ENCODE measurements at places on chromosomes 5 and 9.

- DNase-seq: no peak
Measured at GRCh38 chr5:143119291-143119769, 284.2 kb downstream of the NR3C1 start.

DNA sequence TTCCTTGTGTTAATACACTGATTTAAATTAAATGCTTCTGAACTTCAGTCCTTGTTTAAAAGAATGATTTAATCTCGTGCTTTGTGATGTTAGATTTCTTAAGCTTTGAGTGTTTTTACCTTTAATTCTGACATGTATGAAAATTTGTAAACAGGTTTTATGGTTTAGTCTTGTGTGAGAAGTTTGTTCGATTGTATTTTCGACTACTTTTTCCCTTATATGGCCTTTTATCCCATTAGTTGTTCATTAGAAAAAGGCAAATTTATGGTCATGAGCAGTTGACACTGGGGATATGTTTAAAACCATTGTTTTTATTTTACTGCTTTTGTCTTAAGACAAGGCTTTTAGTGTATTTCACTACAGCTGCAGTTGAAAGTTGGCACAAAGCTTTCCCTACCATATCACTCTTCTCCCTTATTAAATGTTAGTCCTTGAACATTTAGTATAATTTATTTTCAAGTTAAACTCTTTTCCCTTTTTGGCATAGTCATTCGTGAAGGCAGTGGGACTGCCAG is 3.3 kb downstream of the UBE2R2 start:
- no peak for DNase-seq

GRCh38 chr5:142221091-142221860 is 103.5 kb downstream of the SPRY4 start:
- no peak for DNase-seq

GRCh38 chr5:171315386-171315891 is 6.4 kb downstream of the TLX3 start:
- DNase-seq: no peak

- DNase-seq: no peak
Measured at GRCh38 chr5:1330146-1330846, 14.6 kb downstream of the CLPTM1L start.

DNA sequence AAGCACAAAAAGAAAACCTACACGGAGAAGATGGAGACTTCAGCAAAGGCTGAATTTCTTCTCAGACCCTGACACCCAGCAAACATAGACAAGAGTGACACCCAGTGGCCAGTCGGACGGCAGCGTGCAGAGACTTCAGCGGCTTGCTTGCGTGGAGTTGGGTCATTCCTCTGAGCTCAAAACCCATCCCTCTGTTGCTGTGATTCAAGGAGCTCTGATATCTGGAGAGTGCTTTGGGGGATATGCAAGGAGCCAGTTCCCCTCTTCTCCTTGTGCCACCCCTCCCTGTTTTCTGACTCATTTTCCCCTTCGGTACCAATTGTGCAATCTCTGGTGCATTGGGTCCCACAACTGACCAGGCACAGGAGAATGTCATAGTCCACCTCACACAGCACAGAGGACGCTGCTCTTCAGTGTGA is 27.5 kb downstream of the SH3TC2 start:
- DNase-seq: peak; percentile 81

DNA sequence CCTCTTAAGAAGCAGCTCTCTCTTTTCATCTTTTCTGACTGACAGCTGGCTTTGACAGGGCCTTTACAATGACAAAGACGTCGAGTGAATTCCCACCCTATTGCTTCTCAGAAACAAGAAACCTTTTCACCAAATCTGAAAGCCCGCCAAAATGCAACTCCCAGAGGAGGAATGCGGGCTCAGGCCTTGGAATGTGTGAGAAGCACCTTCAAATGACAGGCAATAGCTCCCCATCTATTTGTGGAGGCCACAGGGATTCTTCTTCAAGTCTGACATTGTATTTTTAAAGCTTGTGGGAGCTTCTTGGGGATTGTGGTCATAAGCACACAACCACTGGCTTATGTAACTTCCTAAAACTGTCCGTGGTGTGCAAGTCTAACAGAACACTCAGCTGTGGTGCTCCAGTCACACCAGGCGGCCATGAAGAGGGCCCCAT is 72.7 kb downstream of the DPYSL3 start:
- no peak for DNase-seq

GRCh38 chr9:88713010-88713409 is 178.0 kb downstream of the NXNL2 start:
- no peak for DNase-seq
